CD4-positive, alpha-beta T cell treated with Interleukin-1 beta for 1 hour (primary cell): ENCODE measurements at places on chromosomes 11 and 22.
A peak's percentile ranks its signal among the peaks of the same experiment; 100 is the strongest.

DNA sequence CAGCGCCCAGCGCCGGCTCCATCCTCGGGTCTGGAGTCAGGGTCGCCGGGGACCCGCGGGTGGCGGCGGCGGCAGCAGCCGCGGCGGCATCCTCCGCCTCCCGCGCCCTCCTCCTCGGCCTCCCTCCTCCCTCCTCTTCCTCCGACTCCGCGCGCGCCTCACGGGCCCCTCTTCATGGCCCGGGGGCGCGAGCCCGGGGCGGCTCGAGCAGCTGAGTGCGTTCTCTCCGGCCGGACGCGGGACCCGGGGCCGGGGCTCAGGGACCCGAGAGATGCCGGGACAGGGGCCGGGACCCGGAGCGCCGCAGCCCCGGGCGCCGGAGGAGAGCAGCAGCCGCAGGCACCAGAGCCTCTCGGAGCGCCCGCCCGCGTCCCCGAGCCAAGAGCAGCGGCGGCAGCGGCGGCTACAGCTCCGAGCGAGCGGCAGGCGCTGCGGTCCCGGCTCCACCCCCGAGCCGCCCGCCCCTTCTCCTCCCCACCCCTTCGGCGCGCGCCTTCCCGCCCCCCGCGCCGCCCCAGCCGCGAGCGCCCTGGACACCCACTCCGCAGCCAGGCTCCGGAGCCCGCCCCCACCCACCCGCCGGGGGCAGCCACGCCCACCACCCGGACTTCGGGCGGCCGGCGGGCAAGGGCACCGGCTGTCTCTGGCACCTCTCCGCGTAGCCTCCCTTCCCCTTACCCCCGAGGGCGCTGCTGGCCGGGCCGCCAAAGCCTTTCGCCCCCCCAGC lies at the start of gene CHST1:
TSS of gene CHST1 (minus strand) at position 417 of the 727 bp plus-strand sequence. CDS start 14,699 bp downstream, outside the sequence.
- DNase-seq = no peak

- no peak for DNase-seq
Measured at GRCh38 chr22:23536821-23537345, 43.2 kb downstream of the IGLL1 start.

DNA sequence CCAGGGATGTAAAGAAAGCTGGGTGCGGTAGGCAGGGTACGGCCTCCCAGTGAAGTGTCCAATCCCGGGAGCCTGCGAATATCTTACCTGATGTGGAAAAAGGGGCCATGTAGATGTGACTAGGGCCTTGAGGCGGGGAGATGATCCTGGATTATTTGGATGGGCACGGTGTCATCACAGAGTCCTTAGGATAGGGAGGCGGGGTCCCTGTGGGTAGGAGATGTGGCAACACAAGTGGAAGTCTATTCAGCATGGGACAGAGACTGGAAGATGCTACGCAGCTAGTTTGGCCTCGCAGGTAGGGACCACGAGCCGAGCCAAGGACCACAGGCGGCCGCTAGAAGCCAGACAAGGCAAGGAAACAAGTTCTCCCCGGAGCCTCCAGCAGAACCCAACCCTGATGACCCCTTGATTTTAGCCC lies 46.4 kb upstream of the SHANK2 start:
- no peak for DNase-seq

GRCh38 chr11:4671741-4672140 lies 25.9 kb downstream of the OR51E2 start:
- no peak for DNase-seq

- peak; percentile 65 for DNase-seq
Measured at GRCh38 chr22:43346521-43346929, 3.4 kb upstream of the SCUBE1 start.

DNA sequence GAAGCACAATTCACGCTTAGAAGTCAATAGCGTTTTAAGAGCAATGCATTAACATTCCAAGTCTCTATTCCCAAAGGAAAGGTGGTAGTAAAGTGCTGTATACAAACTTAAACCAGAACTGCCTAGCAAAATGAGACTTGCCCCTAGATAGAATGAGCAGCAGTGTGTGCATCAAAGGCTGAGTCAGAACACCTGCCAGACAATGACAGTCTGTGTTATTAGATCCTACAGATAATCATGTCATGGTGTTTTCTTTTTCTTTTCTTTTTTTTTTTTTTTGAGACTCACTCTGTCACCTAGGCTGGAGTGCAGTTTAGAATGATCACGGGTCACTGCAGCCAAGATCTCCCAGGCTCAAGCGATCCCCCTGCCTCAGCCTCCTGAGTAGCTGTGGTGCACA lies 1.6 kb downstream of the RTCB start:
- DNase-seq = no peak

GRCh38 chr11:94043241-94043640 lies 22.1 kb downstream of the HEPHL1 start:
- no peak for DNase-seq

DNA sequence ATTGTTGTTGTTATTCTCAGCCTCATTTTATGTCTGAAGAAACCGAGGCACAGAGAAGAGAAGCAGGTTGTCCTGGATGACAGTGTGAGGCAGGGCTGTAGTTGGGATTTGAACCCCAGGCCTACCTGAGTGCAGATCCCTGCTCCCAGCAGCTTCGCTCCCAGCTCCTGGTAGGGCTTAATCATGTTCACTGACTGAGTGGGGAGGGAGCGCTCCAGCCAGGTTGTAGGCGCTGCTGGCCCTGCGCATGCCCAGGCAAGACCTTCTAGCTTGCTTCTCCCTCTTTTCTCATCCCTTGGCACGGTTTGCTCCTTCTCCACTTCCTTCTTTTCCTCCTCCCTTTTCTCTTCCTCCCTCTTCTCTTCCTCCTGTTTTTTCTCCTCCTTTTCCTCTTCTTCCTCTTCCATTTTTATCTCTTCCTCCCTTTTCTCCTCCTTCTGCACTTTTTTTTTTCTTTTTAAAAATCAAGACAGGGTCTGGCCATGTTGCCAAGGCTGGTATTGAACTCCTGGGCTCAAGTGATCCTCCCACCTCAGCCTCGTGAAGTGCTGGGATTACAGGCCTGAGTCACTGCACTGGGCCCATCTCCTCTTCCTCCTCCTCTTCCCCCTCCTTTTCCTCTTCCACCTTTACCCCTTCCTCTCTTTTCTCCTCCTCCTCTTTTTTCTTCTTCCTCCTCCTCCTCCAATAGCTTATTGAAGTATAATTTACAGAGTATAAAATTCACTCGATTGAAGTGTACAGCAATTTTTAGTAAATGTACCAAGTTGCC lies 109.3 kb downstream of the KIAA1671 start:
- DNase-seq = no peak

GRCh38 chr11:123578778-123579481 lies 75.5 kb downstream of the SCN3B start:
- no peak for DNase-seq

DNA sequence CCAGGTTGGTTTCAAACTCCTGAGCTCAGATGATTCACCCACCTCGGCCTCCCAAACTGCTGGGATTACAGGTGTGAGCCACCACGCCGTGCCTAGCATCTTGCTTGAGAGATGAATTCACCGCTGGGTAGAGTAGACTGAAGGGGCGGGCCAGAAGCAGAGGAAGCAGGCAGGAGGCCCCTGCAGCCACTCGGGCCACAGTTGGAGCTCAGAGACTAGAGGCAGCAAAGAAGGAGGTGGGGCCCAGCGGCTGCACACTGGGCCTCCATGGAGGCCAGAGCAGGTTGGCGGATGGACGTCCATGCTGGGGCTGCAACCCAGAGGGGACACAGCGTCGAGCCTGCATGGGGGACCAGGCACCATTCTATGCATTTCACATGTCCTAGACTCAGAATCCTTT lies 88.4 kb upstream of the FGF3 start:
- DNase-seq = no peak

DNA sequence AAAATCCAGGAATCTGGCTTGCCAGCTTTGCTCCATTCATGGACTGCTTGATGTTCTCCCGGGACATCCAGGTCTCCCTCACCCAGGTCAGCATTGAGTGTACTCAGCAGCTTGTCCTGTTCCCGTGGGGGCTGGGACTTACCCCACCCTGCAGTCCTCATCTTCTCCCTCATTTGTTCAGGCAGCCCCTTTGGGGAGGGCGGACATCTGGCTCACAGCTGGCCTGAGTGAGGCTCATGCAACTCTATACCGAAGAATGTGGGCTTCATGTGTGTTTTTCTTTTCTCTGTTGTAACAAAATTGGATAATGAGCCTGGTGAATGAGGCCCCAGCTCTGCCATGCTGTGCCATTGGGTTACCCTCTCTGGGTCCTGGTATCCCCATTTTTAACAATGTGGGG lies 227.7 kb upstream of the TENM4 start:
- DNase-seq = no peak

GRCh38 chr11:129331217-129331616 lies 44.4 kb upstream of the BARX2 start:
- DNase-seq = no peak

- no peak for DNase-seq
Measured at GRCh38 chr11:118200497-118200896, 24.1 kb upstream of the SCN2B start.

GRCh38 chr11:11374358-11375148 lies 21.5 kb upstream of the CSNK2A3 start:
- DNase-seq = no peak

GRCh38 chr11:134994431-134994830 lies 582.4 kb upstream of the B3GAT1 start:
- DNase-seq = no peak

- DNase-seq = no peak
Measured at GRCh38 chr11:45303316-45303715, 17.2 kb upstream of the SYT13 start.

DNA sequence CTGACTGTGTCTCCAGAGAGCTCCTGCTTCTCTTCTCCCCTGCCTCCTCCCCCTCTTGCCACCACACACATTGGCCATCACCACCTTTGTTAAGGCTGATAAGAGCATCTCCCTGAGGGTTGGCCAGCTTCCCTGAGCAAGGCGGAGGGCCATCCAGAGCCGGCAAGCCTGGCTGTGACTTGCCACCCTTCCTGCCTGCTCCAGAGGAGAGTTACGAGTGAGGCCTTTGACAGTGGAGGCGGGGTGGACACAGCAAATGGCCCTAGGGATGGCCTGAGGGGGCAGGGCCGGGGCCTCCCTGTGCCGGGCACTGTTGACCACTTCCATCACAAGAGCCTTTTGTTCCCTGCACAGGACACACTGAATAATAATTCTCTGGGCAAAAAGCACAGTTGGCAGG lies 5.4 kb downstream of the FREY1 start:
- no peak for DNase-seq

DNA sequence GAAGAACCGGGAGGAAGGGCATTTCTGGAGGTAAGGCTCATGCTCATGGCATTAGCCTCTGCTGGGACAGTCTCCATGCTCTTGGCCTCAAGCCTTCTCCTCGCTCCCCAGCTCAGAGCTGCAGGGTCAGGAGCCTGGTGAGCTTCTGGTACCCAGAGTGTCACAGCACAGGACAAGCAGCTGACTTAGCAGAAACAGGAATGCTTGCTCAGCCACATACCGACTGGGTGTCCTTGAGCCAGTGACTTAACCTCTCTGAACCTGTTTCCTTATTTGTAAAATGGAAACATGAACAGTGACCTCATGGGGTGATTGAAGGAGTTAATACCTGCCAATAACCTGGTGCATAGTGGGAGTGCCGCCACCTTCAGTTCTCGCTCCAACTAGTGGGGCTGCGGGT lies 68.1 kb upstream of the RASD2 start:
- no peak for DNase-seq

DNA sequence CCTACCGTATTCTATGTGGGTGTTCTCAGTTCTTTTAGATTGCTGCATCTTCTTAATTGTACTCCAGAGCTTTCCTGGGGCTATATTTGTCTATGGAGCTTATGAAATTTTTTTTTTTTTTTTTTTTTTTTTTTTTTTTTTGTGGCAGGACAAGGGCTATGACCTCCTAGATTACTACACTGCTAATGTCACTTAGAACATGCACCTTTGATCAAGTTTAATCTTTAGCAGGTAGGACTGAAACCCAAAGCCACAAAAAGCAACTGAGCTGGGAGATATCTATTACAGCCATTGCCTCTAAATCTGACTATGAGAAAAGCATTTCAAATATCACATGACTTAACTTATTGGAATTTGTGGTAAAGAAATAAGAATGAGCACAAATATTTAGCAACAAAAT lies 21.7 kb upstream of the ABTB2 start:
- no peak for DNase-seq

GRCh38 chr11:47593492-47593933 lies 698 bp downstream of the C1QTNF4 start:
- DNase-seq = no peak

DNA sequence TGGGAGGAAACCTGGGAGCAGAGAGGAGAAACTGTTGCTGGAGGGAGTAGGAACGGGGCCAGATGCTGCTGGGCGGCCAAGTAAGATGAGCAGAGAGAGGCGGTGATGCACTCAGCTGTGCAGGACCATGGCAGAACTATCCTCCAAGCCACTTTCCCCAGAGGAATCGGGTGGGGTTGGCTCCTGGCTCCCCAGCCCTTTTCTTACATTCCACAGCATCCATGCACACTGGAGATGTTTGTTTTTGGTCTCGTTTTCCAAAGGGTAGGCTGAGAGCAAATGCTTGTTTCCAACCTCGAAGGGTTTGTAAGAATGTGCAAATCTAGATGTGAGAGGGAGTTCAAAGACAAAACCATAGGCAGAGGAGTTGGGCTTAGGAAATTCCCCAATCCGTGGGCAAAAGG lies 73.2 kb downstream of the DBX1 start:
- DNase-seq = no peak

DNA sequence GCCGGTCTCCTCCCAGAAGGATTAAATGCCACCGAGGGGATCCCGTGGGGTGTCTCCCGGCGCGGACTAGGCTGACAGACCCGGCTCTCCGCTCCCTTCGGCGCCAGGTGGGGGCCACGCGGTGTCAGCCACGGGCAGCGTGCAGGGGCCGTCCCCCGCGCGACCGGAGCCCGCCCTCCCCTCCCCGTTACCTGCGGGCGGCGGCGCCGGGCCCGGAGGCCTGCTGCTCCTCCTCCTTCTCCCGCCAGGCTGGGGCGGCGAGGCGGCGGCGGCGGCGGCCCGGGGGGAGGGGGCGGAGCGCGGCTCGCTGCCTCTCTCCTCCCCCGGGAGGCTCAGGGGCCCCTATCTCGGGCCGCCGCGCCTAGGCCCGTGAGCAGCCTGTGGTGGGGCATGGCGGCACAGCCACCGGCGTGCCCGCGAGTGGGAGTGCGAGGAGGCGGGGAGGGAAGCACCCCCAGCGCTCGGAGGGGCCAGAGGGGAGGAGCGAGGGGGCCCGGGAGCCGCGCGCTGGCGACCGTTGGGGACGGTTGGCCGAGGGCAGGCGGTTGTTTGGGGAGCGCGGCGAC lies 450 bp downstream of the ZBTB44 start:
- DNase-seq = peak; percentile 77

DNA sequence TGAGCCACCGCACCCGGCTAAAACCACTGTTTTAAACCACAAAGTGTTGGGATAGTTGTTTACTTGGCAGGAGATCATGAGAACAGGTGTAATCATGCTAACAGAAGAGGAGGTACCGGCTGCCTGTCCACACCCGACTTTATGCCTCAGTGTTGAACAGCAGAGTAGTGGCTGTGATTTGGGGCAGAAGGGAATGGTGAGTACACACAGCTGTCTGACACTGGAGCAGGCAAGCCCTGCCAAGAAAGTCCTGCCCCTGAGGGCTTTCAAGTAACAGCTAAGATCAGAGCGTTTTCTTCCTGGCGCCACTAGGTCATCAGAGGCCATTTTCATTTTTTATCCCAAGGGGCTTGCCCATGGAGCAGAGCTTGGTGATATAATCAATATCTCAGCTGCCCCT lies 8.1 kb downstream of the CDKN1C start:
- DNase-seq = no peak

GRCh38 chr22:48539261-48539660 lies 1288.4 kb downstream of the BRD1 start:
- no peak for DNase-seq
